Fibroblast of villous mesenchyme (primary cell): ENCODE measurements at places on chromosomes 7 and 10.

- DNase-seq = peak; percentile 89
Observed at GRCh38 chr7:155269766-155270585, 27.7 kb upstream of the INSIG1 start.

DNA sequence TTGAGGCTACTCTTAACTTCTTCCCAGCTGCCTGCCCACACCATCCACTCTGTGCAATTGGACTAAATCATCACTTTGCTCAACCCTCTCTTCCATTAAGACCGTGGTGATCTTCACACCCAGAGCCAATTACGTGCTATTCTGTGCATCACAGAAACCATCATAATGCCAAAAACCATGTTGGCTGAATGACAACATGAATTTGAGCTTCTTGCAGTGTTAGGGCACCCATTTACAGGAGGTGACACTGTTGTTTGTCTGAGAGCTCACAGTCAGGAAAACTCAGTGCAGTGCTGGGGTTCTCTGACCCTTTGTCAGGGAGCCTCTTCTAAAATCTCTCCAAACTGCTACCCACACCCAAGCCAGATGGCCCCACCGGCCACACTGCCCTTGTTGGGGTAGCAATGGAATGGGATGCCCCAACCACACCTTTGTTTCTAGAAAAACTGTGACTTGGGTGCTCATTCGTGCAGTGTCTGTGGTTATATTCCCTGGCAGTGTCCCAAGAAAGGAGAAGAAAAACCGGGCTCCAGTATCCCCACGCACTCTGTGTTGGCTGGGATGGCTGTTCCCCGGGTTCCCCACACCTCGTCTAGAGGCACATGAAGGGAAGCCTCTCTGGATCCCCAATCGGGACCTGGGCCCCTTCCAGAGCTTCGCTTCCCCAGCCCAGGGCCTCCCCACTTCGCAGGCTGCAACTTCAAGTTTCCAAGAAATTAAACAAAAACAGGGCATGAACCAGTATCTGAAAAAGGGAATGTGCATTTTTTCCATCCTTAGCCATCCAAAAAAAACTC, 2.0 kb upstream of the TNS3 start:
- DNase-seq = no peak

DNA sequence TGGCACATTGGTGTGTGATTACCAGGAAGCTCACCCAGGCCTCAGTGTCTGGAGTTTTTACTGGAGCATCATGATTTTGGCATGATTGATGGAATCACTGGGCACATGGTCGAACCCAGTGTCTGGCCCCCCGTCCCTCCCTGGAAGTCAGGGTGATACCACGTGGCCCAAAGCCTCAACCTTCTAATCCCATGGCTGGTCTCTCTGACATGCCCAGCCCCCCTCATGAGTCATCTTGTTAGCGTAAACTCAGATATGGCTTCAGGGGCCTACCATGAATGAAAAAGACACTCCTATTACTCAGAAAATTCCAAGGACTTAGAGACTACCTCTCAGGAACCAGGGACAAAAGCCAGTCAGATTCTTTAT, 109.3 kb downstream of the GRK5 start:
- peak; percentile 94 for DNase-seq

- DNase-seq = peak; percentile 98
Observed at GRCh38 chr7:47474937-47475879, 106.7 kb downstream of the TNS3 start.

- peak; percentile 64 for DNase-seq
Observed at GRCh38 chr10:44937196-44938005, 22.2 kb upstream of the RASSF4 start.

- DNase-seq = peak; percentile 87
Observed at GRCh38 chr7:13017333-13017857, 330.0 kb downstream of the ARL4A start.

- no peak for DNase-seq
Observed at GRCh38 chr7:1016577-1017531, 27.5 kb upstream of the GPR146 start.

- no peak for DNase-seq
Observed at GRCh38 chr7:148447221-148447849, 143.2 kb upstream of the C7orf33 start.

- no peak for DNase-seq
Observed at GRCh38 chr10:11339013-11339412, 272.4 kb downstream of the USP6NL start.

GRCh38 chr7:157687845-157688532, 351.2 kb downstream of the DNAJB6 start:
- no peak for DNase-seq

DNA sequence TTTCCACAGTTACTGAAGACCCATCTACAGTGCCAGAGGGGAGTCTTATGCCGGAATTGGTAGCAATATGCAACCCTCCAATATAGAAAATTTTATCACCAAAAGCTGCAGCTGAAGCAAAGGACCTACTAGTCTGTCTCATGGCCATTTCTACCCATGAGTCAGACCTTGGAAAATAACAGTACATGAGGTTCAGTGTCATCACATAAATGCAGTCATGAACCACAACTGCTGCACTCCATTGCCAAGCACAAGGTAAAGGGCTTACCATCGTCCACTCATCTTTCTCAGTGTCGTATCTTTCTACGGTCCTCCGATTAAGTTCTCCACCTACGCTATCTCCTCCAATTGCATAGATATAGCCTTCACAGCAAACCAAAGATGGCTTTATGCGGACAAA, 21.8 kb downstream of the KBTBD2 start:
- DNase-seq = no peak

GRCh38 chr7:1703871-1704810, 34.1 kb downstream of the ELFN1 start:
- DNase-seq = no peak

DNA sequence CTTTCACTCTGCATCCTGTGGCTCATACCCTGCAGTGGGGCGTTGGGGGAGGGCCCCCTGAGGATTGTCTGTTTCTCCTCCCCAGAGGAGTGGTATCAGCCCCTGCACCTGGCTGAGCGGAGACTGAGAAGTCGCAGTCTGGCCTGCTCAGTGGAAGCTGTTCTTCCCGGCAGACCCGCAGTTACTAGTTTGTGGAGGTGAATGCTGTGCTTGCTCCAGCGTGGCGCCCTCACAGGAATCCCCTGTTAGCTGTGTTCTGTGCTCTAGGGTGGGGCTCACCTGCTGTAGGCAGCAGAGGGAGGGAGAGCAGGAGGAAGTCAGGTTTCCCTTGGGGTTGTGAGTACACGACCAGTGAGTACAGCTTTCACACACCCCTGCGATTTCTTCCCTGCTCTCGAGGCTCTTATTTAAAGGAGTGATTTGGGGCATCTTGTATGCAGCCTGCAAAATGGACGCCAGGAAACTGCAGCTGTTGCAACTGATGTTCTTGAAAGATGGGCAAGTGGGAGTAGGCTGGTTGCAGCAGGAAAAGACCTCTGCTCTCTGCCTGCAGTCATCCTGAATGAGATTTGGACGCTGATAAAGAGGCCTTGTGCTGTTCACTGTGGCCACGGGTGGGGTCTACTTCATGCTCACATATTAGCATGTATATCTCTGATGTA, 66.4 kb downstream of the HK1 start:
- no peak for DNase-seq

- peak; percentile 36 for DNase-seq
Observed at GRCh38 chr7:13016592-13017332, 329.3 kb downstream of the ARL4A start.

DNA sequence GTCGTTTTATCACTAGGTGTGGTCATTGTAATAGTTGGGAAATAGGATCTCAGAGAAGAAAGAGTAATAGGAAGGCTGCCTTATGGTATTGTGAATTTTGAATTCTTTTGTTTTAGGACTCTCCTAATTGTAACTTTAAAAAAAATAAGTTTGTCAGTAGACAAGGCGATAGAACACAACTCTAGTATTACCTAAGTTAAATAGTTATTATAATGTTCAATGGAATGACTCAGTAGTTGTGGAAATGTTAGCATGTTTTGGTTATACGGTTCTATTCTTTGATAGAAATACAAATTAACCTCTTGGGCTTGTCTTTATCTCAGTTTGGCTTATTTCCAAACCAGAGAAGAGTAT, 1.4 kb downstream of the DNAH11 start:
- no peak for DNase-seq

DNA sequence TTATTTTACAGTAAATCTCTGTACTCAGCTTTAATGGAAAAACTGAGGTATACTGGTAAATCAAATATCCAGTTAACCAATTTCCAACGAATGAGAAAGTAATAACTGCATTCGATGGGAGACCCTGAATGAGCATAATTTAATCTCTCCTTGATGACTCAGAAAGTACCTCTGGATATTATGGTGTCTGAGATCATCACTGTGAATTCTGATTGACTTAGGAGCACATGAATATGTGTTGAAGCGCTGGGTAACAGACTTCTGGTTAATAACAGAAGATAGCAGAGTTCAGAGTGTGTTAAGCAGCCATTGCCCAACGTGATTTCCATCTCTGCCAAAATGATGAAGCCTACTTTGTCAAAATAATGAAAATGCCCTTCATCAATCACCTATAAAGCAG, 116.6 kb downstream of the NRP1 start:
- no peak for DNase-seq

DNA sequence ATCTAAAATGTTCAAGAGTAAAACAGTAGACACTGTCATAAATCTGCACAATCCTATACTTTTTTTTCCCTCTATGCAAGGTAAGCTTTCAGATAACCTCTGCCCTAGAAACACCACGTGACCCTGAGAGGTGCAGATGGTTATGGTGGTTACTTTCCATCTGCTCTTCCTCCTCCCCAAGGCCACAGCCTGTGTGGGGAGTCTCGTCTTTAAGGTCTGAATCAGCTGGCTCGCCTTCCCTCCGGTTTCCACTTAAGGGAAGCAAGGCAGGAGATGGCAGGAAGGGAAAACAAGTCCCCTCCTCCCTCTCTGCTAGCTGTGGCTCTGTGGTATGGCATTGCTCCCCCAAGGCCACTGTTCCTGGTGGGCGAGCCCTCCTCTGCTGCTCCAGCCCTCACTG, 181.8 kb downstream of the GLI3 start:
- no peak for DNase-seq

DNA sequence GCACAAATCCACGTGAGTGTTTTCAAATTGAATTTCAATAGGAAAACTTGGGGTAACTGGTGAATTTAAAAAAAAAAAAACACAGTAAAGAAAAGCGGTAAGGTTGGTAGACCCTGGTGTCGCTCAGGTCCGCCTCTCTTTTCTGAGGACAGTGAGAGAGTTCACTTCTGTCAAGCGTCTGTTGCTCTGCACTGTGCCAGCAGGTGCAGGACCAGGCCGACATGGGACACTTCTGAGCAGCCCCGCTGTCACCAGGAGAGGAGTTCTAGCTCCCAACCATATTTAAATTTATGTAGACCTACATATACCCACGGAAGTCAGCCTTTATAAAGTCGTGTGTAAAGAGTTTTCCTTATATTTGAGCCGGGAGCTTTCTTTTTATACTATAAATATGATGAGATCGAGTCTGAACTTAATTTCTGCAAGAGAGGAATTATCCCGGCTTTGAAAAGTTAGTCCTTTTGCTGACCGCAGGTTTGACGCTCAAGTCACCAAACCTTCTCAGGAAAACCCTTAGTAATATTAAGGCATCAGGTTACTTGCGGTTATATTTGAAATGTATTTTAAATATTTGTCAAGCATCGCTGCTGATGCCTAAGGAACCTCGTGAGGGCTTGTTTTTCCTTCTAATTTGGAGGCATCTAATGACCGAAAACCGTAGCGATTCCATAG, 531 bp downstream of the IKZF1 start:
- no peak for DNase-seq

DNA sequence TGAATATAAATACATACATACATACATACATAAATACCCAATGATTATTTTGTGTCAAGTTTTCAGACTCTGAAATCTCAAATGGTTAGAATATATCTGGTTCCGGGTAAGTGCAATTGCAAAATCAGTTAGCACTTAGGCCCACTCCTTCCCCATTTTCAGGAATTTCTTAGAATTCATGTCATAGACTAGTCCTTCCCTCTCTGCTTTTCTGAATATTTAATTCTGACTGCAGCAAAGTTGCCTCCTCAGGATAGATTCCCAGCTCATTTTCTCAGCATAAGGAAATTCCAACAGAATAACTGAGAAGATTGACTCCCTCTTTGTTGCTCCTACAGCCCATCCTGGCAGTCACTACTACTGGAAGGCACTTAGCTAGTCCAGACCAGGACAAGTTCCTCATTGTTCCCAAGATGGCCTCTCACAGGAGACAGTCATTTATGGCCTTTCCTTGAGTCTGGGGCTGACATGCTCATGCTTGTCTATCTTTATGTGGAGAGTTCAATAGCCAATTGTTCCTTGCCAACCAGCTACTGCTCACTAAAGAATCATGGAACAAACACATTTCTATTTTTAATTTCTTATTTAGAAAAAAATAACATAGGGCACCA, 142.9 kb upstream of the ITGB1 start:
- no peak for DNase-seq

GRCh38 chr10:101007915-101008822, 8.6 kb downstream of the LZTS2 start:
- DNase-seq = no peak

GRCh38 chr7:17015598-17016031, 133.8 kb upstream of the AGR3 start:
- DNase-seq = peak; percentile 22

DNA sequence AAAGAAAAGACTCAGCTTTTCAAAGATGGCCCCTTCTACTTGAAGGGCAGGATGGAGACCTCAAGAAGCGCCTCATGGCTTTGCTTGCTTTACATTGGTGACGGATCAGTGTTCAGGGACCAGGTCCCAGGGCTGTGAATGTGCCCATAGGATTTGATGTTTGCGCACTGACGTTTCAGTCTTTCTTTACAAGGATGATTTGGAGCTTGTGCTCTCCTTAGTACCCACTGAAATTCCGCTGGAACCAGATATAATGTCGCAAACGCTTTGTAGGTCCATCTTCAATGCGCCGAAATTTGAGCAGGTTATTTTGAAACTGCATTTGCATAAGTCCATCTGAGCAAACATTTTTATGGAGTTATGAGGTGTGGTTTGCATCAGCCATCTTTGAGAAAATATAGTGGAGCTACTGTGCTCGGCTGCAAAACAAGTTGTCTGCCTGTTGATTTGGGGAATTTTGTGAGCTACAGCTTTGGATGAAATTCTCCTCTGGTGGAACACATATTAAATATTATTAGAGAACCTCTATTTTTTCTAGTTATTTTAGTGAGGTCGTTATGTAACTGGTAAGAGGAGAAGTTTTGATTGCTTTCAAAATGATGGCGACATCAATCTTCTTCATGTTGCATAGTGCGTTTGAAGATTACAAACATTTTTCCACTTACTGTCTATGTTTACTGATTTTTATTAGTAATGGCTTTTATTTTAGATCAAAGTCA, 2.4 kb downstream of the RBM20 start:
- DNase-seq = no peak

DNA sequence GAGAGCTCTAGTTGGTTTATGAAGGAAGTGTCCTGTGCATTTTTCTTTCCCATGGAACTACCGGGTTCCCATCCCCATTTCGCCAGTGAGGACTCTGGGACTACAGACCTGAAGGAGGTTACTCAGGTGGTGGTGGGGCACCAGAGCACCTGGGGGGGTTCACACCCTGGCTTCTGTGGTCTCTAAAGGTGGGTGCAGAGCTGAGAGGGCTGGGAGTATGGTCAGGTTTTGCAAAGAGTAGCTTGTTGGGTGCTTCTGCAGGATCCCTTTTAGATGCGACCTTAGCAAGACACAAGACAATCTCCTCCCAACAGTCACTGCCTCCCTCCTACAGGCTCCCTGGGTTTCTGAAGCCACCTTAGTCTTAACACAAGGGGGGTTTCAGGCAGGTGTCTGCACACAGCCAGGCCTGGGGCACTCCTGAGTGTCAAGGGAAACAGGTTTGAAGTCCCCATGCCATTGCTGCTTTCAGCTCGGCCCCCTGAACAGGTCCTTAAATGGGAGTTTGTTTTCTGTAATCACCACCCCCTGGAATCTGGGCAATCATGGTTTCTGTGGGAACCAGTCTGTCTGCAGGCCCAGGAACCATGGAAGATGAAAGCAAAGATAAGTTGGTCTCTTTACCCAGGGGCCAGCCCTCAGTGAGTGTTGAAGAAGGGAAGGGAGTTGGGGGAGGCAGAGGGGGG, 9.9 kb upstream of the CXCL12 start:
- no peak for DNase-seq
